ENCODE measurements at places on chromosomes 12 and 14.

DNA sequence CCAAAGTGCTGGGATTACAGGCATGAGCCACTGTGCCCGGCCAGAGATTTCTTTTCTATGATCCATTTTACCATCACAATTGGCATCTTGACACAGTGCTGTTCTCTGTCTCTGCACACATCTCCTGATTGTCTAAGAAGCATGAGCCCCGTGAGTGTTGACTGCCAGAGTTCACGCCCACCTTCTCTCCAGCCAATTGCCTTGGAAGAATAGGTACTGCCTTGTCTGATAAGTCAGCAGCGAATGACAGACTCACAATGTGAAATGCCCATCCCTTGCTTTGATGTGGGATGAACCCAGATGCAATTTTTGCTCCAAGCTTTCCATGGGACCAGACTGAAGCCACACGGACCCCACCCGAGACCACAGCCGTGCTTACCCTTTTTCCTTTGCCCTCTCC, 19.3 kb downstream of the EIF5 start:
- DNase-seq = no peak

- no peak for DNase-seq
Measured at GRCh38 chr12:7354529-7354928, 50.7 kb downstream of the ACSM4 start.

DNA sequence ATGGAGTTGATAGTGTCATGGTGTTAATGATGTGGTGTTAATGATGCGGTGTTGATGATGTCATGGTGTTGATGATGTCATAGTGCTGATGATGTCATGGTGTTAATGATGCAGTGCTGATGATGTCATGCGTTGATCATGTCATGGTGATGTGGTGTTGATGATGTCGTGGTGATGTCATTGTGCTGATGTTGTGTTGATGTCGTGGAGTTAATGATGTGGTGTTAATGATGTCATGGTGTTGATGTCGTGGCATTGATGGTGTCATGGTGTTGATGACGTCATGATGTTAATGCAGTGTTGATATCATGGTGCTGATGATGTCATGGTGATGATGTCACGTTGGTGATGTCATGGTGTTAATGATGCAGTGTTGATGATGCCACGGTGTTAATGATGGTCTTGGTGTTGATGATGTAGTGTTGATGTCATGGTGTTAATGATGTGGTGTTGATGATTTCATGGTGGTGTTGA, 49.1 kb upstream of the RIMBP2 start:
- DNase-seq = no peak

DNA sequence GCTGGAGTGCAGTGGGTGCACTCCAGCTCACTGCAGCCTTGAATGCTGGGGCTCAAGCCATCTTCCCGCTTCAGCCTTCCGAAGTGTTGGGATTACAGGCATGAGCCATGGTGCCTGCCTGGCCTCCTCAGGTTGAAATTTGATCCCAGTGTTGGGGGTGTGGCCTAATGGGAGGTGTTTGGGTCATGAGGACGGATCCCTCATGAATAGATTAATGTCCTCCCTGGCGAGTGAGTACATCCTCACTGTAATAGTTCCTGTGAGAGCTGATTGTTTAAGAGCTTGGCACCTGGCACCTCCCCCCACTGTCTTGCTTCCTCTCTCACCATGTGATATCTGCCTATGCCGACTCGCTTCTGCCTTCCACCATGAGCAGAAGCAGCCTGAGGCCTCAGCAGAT, 84.7 kb downstream of the TSPAN9 start:
- no peak for DNase-seq

- DNase-seq = no peak
Measured at GRCh38 chr12:94706250-94706661, 55.9 kb upstream of the TMCC3 start.

DNA sequence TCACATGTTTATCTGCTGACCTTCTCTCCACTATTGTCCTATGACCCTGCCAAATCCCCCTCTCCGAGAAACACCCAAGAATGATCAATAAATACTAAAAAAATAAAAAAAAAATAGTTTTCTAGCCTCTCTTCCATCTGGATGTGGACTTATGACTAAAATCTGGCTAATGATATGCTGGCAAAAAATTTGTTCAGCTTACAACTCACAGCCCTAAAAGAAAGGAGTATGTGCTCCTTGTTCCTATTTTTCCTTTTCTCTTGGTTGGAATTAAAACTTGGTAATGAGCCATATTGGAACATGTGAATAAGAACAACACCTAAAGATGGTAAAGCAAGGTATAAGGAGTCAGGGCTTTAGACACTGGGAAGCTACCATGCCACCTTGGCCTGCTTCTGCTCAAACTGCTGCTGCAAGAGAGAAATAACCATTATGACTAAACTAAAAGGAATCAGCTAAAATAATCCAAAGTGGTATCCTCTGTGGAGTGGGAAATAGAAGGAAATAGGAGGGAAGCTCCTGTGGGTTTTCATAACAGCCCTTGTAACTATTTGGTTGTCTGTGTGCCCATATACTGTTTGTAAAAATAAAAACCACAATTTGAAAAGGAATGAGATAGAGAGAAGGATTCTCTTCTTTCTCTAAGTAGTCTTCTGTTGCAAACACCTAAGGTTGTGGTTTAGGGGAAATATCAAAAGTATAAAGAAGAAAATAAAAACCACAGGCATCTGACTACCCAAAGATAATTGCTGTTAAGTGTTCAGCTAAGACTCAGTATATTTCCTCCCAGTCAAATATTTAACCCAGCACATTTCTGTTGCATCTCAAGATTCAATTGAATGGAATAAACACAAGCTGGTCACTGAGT, 53.8 kb downstream of the SDR9C7 start:
- no peak for DNase-seq

- no peak for DNase-seq
Measured at GRCh38 chr12:128724468-128725046, 99.2 kb downstream of the SLC15A4 start.

GRCh38 chr14:57352396-57353170, 37.8 kb upstream of the NAA30 start:
- DNase-seq = no peak

DNA sequence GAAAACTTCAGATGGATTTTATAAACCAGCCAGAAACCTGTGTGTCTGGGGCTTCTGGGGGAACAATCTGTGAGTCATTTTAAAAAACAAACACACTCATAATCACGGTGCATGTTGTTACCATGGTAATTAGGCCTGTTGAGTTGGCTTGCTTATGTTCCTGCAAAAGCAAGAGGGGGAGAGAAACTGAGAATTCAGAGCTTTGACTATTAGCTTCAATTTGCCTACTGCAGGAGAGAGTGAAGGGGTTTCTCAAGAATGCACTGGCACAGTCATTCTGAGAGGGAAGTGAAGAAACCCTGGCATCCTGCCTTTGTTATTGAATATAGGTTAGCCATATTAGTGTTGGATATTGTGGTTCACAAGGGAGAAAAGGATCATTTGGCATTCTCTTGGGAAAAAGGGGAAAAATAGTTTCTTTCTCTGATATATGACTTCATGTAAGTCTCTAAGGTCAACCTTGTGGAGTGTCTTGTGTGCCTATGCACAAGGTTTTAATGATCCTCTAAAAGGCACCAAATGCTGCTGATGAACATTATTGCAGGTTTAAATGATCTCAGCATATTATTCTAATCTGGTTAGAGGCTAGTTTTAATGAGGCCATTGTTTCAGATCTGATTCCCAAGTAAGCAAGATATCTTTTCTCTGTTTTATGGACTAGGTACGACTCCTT, 12.9 kb downstream of the GNG2 start:
- DNase-seq = no peak

- DNase-seq = no peak
Measured at GRCh38 chr12:48119834-48120195, 651 bp downstream of the PFKM start.

- DNase-seq = no peak
Measured at GRCh38 chr12:66648033-66648735, 30.7 kb downstream of the GRIP1 start.

- DNase-seq = no peak
Measured at GRCh38 chr12:13195785-13196129, 769 bp upstream of the EMP1 start.

DNA sequence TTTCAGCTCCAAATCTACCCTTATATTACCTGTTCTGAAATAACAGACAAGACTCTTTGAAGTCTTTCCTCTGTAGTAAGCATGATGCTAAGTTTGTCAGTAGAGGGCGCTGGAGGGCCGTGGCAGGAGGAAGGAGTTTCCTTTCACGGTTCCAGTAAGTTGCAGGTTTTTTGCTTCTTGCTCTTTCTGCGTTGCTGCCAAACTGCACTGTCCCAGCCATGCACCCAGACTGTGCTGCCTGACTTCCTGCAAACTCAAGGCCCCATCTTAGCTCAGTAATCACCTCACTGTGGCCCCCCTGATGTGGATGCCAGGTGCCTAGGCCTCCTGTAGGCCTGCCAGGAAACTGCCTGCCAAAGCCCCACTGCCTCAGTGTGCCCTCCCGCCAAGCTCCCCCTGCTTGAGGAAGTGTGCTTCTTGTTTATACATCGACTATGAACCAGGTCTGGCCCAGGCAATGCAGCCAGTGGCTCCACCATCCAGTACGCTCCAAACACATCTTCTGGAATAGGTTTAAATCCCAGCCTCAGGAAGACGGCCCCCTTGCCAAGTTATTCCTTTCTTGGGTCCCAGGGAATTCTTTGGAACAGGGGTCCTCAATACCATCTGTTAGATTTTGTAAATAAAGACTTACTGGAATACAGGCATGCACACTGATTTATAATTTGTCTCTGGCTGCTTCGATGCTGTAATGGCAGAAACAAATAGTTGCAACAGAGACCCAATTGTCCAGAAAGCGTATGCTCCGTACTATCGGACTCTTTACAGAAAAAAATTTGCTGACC, 193.7 kb upstream of the LRIG3 start:
- DNase-seq = peak; percentile 81

GRCh38 chr14:66237741-66238140, 248.4 kb upstream of the CCDC196 start:
- no peak for DNase-seq

DNA sequence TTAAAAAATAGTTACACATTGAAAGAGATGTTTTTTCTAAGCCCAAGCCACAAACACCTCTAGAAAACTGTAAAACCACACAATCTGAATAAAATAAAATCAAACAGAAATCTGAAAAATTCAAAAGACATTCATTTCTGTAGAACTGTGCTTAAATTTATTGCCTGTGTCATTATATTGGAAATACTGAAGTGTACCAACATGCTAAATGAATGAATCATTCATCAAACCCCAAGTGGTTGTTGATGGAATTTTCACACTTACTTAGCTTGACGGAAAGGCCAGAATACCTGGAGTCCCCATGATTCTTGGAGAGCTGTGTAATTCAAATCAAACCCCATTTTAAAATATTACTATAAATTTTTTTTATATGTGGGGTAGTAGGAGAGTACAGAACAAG, 2.7 kb downstream of the KITLG start:
- no peak for DNase-seq

DNA sequence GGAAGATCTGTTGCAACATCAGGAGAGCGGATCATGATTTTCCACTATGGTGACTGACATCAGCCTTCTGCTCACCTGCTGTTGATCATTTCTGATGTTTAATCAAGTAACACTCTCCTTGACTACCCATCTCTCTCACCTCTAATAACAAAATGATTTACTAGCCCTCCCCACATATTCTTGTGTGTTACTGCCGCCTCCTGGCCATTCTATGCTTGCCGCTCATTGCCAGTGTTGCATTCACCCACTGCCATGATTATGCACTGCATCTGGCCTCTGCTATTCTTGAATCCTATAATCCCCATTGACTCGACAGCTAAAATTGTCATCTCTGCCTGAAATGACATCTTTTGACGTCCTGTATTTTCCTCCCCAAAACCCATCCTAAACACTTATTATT, 113.8 kb downstream of the RERGL start:
- no peak for DNase-seq

GRCh38 chr14:51431741-51432140, 191.7 kb downstream of the TMX1 start:
- DNase-seq = no peak

DNA sequence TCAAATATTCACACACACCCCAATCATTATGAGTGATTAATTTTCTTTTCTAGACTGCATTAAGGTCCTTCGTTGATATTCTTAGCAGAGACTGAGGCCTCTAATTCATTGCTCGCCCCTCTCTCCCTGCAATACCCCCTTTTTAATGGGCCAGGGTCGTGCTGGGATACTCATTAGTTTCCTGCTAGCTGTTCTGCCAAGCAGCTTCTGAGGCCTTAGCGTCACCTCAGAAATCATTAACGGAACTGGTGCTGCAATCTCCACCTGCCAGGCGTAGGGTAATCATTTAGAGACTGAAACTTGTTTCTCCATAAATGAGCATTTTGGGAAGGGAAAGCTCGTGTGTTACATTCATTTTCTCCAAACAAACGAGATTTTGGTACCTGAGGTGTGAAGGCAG, 1054.7 kb downstream of the GALC start:
- no peak for DNase-seq

DNA sequence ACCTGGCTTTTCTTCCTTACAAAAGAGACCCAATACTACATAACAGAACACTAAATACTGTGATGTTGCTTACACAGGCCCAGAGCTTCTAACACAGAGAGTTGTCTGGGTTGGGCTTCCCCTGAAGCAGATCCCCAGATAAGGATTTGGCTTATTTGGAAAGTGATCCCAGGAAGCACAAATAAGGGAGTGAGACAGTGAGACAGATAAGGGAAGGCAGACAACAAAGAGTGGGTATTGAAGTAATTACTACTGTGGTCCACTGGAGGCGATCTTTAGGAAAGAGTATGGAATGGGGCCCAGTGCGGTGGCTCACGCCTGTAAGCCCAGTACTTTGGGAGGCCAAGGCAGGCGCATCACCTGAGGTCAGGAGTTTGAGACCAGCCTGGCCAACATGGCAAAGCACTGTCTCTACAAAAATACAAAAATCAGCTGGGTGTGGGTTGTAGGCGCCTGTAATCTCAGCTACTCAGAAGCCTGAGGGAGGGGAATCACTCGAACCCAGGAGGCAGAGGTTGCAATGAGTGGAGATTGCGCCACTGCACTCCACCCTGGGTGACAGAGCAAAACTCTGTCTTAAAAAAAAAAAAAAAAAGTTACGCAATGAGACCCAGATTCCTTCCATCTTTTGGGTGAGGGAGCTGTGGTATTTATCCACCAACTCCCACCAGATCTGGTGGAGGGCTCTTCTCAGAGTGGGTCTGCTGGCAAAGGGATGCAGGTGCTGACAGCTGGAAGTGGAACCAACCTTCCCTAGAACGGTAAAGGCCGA, 10.2 kb upstream of the C12orf43 start:
- DNase-seq = no peak

- DNase-seq = no peak
Measured at GRCh38 chr14:68807148-68807600, 14.3 kb upstream of the ZFP36L1 start.

- no peak for DNase-seq
Measured at GRCh38 chr14:36420149-36420687, 99.8 kb upstream of the MBIP start.

- no peak for DNase-seq
Measured at GRCh38 chr14:64755781-64756221, 51.6 kb downstream of the PLEKHG3 start.

DNA sequence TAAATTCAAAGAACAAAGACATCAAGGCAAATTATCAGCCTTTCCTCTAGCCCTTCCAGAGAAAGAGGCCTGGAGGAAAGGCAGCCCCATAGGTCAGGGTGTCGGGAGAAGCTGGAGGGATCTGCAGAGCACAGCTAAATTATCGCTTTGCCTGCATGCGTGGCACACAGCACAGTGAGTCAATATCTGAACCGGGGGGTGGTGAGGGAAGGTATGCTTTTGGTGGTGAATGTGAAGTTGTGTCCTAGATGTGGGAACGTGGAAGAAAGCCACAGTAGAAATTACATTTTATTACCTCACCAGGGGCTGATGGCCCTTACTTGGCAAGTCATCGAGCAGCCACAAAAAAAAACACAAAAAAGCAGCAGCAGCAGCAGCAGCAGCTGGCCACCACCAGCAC, 243.2 kb downstream of the EGLN3 start:
- DNase-seq = no peak
